ENCODE measurements at places on chromosomes 16 and 17. TPM values are rescaled to one million over a fixed set of nuclear protein-coding genes. Genes with fewer than 3 reads are reported as not detected.

TMC8 gene
- 138 TPM for total RNA-seq

GRB2 gene
- total RNA-seq: 151 TPM

TEKT5 gene
- not detected for total RNA-seq

TMC7 gene
- total RNA-seq: not detected

CHST5 gene
- total RNA-seq: under 0.01 TPM

SLC5A10 gene
- 0.10 TPM for total RNA-seq

ABCC11 gene
- 0.52 TPM for total RNA-seq

SLC5A2 gene
- 0.42 TPM for total RNA-seq

MFAP4 gene
- not detected for total RNA-seq

USP6 gene
- total RNA-seq: 0.10 TPM

PABPN1L gene
- total RNA-seq: not detected

CFAP97D1 gene
- total RNA-seq: not detected

SLC12A3 gene
- 0.10 TPM for total RNA-seq

MMD gene
- total RNA-seq: 82.8 TPM

MYL11 gene
- 2.1 TPM for total RNA-seq

PRSS33 gene
- not detected for total RNA-seq

HS3ST3A1 gene
- total RNA-seq: 1.7 TPM

ABCC6 gene
- 0.63 TPM for total RNA-seq

SLC5A11 gene
- 0.31 TPM for total RNA-seq

EVI2A gene
- total RNA-seq: 156 TPM

GEMIN4 gene
- total RNA-seq: 10.0 TPM
